Stimulated activated CD8-positive, alpha-beta memory T cell treated with anti-CD3 and anti-CD28 coated beads, Interleukin-2, amount 100 ng/mL, for 48 hours (primary cell): ENCODE measurements at places on chromosomes 4 and X.

- DNase-seq = no peak
Observed at GRCh38 chrX:44305921-44306320, 37.6 kb downstream of the EFHC2 start.

DNA sequence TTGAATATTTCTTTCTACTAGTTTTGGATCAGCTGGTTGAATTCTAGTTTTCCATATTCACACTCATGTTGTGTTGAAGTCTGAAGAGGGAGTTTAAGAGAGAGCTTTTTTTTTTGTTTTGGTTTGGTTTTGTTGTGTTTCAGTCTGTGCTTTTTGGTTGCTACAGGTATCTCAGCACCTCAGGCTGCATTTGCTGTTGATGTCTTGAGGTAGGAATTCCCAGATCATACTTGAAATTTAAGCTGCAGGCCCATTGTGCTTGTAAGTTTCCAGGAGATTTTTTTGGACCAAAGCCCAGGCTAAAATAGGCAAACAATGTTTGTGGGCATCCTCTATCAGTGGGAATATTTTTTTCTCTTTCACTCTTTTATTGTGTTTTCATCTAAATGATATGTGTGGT is 190.2 kb upstream of the AGA start:
- DNase-seq = no peak

DNA sequence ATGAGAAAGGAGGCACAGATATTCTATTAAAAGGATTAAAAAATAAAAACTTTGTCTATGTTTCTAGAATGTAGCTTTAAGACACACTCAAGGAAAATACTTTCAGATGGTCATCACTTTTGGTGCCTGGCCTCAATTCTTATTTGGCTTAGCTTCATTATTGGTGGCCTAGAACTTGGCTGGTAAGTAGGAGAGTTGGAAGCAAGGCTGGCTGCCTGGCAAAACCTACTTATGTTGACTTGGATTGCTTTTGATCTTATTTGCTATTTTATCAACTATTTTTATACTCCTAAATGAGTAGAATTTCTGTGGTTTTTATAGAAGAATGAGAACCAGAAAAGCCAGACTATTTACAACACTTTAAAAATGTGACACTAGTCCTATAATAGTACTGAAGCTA is 35.3 kb upstream of the JADE3 start:
- no peak for DNase-seq

- no peak for DNase-seq
Observed at GRCh38 chrX:120759685-120760084, 116.0 kb downstream of the CT47B1 start.

DNA sequence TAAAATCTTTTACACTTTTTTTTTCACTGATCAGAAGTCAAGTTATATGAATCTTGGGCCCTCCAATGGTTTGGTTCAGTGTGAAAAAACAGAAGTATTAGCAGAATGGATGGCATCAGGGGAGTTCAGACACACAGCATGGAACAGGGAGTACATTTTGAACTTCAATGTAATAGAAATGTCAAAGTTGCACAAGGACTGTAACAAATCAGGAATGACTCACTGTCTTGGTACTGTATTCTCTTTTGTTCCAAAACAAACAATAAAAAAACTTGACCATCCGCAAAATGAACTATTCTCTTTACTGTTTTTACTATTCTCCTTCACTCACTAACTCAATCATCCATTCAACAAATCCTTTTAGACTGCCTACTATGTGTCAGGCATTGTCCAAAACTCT is 401.0 kb downstream of the FSTL5 start:
- no peak for DNase-seq

- peak; percentile 30 for DNase-seq
Observed at GRCh38 chrX:54808109-54808604, 612 bp downstream of the MAGED2 start.

DNA sequence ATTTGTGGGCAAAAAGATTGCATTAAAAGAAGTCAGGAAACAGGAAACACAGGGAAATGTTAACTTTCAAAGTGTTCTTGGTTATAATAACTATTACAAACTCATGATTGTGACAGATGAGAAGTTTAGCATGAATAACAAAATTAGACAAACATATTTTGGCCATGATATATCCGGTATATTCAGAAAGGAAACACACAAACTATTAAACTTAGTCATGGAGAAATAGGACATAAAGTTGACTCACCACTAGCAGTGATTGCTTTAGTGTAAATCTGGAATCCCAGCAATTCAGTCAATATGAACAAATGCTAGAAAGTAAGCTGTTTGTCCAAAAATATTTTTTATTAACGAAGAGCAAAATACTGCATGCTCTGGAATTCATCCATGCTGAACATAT is 1299.9 kb downstream of the C4orf33 start:
- DNase-seq = no peak

DNA sequence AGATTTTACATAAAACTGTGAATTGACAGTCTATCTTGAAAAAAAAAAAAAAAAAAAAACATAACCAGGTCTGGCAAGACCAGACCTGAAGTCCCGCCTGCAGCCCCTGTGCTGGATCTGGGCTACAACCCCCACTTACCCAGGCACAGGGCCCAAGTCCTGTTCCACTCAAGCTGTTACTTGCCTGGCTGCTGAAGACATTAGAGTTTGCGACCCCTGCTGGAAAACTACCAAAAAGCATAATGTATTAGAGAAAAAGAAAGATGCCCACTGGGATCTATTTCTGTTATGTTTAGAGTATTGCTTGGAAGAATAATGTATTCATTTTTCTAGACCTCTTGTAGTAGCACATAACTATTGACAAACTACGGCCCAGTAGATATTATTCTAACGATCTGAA is 4.7 kb downstream of the HS3ST1 start:
- DNase-seq = no peak

- no peak for DNase-seq
Observed at GRCh38 chr4:134470544-134470943, 269.0 kb upstream of the PABPC4L start.

GRCh38 chr4:5959211-5959982 is 58.8 kb downstream of the C4orf50 start:
- DNase-seq = no peak

GRCh38 chr4:82780752-82781231 is 17.8 kb downstream of the SCD5 start:
- DNase-seq = no peak

- peak; percentile 52 for DNase-seq
Observed at GRCh38 chrX:12946838-12947544, 27.9 kb upstream of the TMSB4X start.

GRCh38 chrX:151538190-151539122 is 25.0 kb upstream of the PASD1 start:
- DNase-seq = no peak

- DNase-seq = no peak
Observed at GRCh38 chr4:152476796-152477195, 59.1 kb downstream of the FBXW7 start.

DNA sequence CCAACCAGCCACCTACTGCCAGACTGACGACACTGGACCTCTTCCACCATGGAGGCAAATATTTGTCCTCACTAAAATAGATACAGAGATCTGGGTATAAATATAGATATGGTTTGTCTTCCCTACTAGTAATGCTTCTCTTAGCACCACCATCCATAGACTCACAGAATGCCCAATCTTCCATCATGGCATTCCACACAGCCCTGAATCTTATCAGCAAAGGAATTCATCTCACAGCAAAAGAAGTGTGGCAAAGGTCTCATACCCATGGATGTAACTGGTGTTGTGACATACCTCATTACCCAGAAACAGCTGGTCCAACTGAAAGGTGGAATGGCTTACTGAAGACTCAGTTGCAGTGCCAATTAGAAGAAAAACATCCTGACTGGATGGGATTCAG is 47.2 kb upstream of the HS6ST2 start:
- no peak for DNase-seq

- DNase-seq = no peak
Observed at GRCh38 chr4:73741031-73741749, 821 bp downstream of the CXCL8 start.

DNA sequence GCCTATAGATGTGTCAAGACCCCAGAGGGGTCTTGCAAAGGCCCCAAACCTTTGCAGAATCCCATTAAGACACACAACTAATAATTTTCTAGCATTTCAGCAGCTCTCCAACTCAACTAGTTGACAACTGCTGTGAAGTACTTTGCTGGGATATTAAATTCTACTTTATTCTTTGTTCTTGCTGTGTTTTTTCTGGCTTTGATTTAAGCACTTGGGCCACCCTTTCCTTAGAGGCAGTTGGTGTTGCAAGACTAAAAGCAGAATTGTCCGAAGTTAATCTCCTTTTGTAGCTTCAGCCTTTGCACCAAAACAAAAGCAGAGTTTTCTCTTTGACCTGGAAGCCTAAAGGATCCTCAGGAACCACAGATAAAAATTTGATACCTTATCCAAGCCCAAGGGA is 353.1 kb upstream of the CLNK start:
- no peak for DNase-seq

- DNase-seq = no peak
Observed at GRCh38 chr4:106762666-106763443, 273.3 kb downstream of the DKK2 start.

- no peak for DNase-seq
Observed at GRCh38 chr4:38935391-38936073, 67.9 kb downstream of the FAM114A1 start.

- DNase-seq = no peak
Observed at GRCh38 chr4:151013491-151013890, 1.6 kb downstream of the LRBA start.

GRCh38 chr4:42151568-42152506 is 618 bp downstream of the BEND4 start:
- no peak for DNase-seq

DNA sequence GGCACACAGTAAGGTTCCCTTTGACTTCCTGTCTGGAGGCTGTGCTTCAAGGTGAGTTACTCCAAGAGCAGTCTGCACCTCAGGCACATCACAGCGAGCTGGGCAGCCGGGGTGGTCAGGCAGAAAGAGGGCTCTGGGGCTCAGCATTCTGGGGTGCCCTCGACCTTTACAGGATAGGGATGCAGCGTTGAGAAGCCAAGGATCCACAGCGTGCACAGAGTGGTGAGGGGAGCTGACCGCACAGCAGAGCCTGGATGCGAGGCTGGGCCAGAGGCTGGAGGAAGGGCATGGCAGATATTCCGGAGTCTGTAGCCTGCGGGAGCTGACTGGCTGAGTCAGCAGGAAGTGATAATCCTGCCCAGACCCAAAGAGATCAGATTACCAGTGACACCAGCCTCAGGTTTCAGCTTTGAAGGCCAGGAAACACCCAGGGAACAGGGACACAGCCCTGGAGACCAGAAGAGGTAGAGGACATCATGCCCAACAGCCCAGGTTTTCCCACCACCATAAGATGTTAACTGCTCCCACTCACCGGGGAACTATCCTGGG is 38.4 kb upstream of the PDLIM3 start:
- DNase-seq = no peak

GRCh38 chr4:8860892-8861575 is 10.6 kb downstream of the HMX1 start:
- DNase-seq = no peak

DNA sequence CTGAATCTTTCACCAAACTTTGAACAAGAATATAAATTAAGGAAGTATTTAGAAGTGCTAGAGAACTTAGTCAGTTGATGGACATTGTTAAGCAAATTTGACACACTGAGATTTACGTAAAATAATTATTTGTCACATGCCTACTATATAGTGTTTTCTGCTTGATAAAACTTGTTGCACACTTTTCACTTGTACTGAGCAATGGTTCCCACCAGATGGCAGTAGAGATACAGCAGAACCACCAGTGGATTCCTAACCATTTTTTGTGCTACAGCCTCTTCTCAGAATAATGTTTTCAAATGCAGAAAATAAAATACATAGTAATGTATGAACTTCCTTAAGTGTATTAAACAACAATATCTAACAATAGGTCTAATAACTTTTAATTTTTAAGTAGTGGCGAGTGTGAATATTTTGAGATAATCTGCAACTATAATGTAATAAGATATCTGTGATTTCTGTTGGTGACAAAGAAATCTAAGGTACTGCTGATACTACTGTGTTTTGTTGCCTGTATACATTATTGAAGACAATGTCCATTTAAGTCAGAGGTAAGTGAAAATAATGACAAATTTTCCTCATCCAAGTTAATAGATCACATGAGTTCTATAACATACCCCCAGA is 81.2 kb downstream of the APOOL start:
- DNase-seq = no peak

DNA sequence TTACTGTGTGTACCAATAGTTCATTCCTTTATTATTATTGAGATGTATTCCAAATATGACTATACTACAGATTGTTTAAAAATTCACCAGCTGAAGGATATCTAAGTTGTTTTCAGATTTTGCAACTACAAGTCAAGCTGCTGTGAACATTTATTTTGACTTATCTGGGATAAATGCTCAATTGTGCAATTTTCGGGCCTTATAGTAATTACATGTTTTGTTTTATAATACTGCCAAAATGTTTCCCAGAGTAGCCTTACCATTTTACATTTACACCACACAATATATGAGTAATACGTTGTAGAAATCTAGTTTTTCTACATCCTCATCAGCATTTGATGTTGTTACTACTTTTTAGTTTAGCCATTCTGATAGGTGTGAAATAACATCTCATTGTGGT is 179.6 kb downstream of the ANTXR2 start:
- DNase-seq = no peak

GRCh38 chr4:156173937-156174336 is 220.3 kb upstream of the CTSO start:
- DNase-seq = no peak

DNA sequence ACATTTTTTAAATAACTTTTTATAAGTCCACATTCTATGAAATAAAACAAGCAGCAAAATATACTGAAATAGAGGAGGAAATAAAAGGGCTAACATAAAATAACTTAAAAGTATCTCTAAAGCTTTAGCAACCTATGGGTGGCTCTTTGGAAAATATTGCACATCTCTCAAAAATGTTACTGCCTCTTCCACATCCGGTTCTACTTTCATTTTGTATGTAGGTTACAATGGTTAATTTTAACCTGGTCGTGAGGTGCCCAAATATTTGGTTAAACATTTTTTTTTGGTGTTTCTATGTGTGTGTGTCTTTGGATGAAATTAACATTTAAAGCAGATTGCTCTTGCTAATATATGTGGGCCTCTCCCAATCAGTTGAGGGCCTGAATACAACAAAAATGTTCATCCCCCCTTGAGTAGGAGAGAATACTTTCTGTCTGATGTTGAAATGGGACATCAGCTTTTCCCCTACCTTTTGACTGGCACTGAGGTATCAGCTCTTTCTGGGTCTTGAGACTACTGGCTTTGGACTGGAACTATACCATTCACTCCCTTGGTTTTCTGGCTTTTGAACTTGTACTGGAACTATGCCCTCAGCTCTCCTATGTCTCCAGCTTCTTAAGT is 353.0 kb downstream of the ADAM29 start:
- DNase-seq = no peak

- no peak for DNase-seq
Observed at GRCh38 chr4:24736066-24736465, 59.3 kb upstream of the SOD3 start.
